ENCODE measurements at places on chromosomes 4 and X. TPM values are rescaled to one million over a fixed set of nuclear protein-coding genes. Genes with fewer than 3 reads are reported as not detected.
A peak's percentile ranks its signal among the peaks of the same experiment; 100 is the strongest.

KIF4A gene
- 38.9 TPM for total RNA-seq

ZFYVE28 gene
- 2.6 TPM for total RNA-seq

DDX53 gene
- not detected for total RNA-seq

PHOX2B gene
- total RNA-seq = not detected

DNA sequence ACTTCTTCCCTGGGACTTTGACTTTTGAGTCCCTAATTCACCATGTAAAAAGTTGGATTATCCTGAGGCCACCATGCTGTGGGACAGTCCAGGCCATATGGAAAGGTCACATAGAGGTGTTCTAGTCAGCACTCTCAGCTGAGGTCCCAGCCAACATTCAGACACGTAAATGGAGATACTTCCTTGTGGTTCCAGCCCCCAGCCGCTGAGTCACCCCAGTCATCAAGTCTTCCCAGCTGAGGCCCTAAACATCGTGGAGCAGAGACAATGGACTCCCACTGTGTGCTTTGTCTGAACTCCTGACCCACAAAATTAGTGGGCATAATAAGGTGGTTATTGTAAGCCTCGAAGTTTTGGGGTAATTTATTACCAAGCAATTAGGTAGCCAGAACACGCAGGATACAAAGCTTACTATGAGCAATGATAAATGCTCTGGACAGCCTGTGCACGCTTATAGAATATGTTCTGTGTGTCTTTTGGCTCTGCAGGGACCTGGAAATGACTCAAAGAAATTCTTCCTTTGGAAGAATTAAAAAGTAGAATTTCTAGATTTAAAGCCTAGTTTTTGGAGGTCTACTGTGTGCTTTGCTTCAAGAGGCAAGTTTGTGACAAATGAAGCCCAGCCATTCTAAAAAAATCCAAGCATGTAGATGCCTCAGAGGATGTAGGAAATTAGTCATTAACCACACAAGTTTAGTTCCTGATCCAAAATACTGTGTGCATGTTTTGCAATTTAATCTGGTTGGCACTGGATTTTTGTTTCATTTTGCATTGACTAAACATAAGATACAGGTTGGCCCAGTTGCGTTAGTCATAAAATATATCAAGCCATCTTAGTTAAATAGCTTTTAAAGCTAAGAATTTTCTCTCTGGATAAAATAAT lies 33.2 kb upstream of the SLC9A7 start:
- DNase-seq = peak; percentile 93

DNA sequence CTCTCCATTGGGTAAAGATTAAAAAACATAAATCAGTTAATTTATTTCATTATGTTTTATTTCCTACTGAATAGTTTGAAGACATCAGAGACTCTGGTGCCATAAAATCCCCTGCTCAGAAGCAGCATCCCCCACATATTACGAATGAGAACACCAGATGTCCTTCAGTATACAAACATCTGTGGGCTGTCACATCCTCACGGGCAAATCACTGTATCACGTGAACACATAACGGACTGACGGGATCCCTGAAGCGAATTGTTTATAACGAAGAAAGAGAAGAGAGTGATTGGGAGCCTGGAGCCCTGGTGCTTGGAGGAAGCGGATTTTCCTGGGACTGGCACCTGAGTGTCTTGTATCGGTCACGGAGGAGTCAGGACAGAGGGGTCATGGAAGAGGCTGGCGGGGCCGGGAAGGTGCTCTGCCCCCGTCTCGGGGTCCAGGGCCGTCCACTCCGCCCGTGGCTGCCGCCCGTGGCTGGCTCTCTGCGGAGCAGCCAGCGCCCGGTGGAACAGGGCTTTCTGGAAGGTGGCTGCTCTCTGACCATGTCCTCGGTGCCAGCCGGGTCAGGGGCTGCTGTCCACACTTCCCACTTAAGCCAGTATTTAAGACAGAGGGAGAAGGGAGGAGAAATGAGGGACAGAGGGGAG lies 452.7 kb upstream of the FAT1 start:
- no peak for DNase-seq

DNA sequence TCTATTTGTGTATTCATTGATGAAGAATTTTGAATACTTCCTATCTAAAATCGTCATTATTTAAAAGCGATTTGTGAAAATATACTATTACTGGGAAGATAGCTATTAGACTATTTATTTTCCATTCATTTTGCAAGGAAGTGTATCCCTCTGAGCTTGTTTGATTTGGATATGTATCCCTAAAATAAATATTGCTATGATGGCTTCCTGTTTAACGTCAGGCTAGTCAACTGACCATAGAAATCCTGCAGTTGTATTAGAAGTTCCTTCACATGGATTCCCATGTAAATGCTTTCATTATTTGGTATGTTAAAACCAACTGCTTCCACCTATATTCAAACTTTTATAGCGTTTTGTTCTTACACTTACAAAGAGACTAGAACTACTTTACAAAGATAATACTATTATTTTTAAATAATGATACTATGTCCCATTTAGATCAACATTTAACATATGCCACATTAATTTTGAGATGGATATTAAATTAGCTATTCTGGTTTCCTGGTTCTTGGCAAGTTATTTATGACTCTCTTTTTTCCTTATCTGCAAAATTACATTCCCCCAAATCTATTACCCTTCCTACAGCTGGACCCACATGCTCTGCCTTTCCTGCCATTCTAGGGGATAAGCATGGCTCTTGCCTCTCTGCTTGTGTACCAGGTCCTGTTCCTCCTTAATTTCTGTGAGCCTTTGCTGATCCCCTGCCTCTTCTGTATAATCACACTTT lies 26.7 kb upstream of the PDE5A start:
- no peak for DNase-seq

- no peak for DNase-seq
These were observed 209.8 kb downstream of the RTL9 start for GRCh38 chrX:110568441-110568840.

DNA sequence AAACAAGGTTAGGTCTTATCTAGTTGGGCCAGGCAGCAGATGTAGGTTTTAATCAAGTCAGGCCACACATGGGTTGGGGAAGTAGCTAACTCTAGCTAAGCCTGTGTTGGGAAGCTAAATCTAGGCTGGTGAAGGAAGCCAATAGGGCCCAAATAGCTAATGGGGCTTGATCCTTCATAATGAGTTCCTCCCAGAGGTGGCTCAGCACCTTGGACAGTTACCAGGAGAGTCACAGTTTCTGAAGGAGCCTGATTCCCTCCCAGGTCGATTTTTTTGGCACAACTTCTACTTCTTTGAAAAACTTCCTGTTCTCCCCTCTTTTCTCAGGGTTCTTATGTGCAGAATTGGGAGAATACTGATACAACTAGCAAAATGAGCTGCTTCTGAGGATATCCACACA lies 242.5 kb upstream of the PRPS2 start:
- DNase-seq = peak; percentile 41

DNA sequence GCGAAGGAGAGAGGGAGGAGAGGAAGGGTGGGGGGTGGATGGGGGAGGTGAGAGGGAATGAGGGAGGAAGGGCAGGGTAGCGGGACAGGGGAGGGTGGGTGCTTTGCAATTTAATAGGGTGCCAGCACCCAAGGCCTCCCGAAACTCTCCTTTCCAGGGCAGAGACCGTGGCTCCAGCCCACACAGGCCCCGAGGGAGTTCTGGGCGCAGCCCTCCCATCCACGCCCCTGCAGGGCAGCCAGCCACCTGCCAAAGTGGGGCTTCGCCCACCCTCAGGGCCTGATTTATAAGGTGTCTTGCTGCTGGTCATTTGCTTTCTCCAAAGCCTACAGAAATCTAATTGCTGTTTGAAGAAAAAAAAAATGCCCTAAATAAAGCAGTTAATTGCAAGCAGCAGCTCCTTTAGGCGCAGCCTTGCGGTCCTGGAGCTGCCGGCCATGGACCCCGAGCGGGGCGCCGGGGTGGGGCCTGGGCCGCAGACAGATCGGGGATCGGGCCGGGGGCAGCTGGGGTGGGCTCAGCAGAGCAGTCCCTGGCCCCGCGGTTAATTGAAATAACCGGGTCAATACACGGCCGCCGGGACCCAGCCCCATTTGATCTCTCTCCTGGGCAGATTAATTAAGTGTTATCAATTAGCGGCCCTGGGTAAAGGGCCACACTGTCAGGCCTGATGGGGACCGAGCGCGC lies 106.0 kb upstream of the NKX1-1 start:
- no peak for DNase-seq

DNA sequence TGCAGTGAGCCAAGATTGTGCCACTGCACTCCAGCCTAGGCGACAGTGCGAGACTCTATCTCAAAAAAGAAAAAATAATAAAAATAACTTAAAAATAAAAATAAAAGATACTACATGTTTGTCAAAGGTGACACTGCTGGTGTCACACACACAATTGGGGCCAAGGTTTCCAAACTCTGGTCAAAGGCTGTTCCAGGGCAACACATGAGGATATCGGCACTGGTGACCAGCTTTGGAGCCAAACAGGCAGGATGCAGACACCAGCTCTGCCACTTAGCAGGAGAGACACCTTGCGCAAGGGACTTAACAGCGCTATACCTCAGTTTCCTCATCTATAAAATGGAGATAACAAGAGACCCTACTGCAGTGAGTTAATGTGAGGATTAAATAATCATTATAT lies 52.3 kb downstream of the CD99L2 start:
- no peak for DNase-seq

- DNase-seq = no peak
These were observed 81.8 kb downstream of the CPZ start for GRCh38 chr4:8674311-8674885.

DNA sequence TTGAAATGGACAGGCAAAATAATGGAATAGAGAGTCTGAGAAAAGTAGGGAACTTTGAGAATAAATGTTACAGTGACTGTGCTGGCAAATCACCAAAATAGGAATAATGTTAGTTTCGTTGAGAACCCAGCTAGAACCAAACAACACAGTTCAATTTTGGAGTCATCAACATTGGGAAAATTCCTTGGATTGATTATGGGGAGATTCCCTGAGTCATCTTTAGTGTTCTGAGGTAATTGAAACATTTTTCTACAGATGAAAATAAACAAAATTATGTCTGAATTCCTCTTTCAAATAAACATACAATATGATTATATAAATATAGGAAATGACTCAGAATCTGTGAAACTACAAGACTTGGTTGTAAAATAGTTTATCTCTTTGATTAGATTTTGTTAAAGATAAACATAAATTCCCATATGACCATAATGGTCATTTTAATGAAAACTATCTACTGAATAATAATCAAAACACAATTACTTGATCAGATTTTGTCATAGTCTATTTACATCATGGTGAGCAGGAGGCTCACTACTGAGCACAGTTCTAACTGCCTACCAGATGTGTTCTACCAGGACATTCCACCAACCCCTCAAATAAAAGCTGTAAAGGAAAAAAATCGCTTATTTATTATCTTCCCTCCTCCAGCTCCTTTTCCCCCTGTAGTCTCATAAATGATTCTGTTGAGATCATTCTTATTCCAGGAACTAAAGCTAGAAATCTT lies 51.4 kb upstream of the GABRA2 start:
- no peak for DNase-seq

GRCh38 chr4:63728480-63729177 lies 680.6 kb downstream of the TECRL start:
- DNase-seq = no peak

- DNase-seq = no peak
These were observed 139.6 kb downstream of the IQCM start for GRCh38 chr4:149676076-149676475.

GRCh38 chr4:60089546-60090273 lies 1110.4 kb upstream of the ADGRL3 start:
- DNase-seq = no peak

DNA sequence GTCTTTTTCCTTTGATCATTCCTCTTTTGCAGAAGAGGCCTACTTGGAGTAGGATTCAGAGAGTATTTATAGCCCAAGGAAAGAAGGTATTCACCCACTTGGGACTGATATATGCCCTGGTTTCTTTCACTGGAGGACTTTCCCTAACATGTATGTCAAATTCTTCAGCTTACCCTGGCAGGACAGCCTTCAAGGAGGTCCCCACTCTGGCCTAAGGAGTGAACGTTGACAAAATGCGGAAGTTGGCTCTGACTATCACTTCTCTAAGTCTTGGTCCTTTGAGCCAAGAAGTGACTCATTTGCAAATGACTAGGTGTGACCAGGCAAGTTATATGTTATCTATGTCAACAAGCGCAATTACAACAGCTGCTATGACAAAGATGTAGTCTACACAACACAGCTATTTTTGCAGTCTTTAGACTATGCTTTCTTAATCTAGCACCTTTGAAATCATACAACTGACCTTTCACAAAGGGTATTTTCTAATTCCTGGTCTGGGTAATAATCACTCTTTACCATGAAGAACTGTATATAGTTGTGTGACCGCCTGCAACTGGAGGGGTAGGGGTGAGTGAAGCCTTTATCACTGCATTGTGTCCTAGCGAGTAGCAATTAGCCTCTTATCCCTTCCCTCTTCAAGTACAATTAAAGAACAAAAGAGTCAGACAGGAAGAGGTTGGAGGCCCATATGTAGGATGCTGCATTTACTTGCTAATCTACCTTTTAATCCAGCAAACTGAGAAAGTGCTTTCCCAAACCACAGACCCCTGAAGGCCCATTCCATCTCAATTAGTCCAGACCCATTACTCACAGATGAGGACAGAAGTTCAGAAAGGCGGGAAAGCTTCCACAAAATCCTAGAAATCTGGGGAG lies 50.1 kb downstream of the RASGEF1B start:
- DNase-seq = peak; percentile 39

DNA sequence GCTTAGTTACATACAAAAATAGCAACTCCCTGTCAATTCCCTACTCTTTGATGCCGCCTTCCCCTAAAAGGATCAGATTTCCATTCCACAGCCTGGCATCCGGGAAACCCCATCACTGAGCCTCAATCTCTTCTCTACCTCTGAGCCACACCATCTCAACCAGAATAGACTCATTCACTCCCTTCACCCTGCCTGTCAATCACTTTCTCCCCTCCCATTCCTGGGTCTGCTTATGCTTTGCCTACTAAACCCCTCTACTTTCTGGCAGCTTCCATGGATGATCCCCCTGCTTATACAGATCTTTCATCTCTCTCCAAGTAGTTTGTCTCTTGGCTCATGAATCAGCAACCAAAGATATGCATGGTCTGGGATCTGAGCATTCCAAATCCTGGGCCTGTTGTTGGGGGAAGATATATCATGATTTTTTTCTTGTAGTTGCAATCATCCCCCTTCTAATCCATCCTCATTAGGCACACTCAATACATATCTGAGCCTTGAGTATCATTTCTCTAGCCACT lies 2.6 kb downstream of the AMER1 start:
- DNase-seq = no peak
